ENCODE measurements at places on chromosomes 12 and 14.

- no peak for DNase-seq
Observed at GRCh38 chr12:107404981-107405380, 280.6 kb upstream of the PWP1 start.

GRCh38 chr12:128930606-128931005, 77.3 kb downstream of the GLT1D1 start:
- no peak for DNase-seq

DNA sequence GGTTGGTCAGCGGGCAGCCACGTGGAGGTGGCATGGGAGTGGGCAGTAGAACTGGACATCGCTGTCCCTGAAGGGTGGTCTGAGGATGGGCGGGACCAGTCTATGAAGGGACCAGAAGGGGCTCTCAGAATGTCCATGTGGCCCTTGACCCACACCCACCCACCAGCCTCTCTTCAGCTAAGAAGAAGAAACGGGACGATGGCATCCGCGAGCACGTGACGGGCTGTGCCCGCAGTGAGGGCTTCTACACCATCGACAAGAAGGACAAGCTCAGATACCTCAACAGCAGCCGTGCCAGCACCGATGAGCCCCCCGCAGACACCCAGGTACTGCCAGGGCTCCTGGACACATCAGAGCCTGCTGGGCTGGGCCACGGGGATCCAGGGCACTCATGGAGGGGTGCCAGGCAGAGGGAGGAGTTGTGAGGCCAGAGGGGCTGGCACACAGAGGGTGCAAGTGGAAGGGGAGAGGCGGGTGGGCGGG, 21.3 kb downstream of the SETD1B start:
- DNase-seq = no peak

GRCh38 chr12:110304061-110304551, 23.1 kb downstream of the ATP2A2 start:
- DNase-seq = no peak

DNA sequence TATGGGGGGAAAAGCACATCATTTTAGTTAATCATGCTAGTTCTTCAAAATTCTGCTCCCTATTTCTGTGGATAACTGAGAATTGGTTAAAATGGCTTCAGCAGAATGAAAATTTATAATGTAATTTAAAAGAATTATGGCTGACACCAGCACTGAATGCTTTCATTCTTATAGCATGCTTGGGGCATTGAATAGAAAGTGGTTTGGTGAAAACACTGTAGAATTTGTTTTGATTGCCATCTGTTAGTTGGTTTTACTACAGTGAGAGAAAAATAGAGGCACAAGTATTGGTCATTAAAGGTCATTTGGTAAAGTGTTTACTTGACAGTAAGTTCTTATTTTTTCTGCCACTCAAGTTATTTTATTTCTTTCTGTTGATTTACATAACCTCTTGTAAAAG, 70.8 kb downstream of the PRORP start:
- no peak for DNase-seq

DNA sequence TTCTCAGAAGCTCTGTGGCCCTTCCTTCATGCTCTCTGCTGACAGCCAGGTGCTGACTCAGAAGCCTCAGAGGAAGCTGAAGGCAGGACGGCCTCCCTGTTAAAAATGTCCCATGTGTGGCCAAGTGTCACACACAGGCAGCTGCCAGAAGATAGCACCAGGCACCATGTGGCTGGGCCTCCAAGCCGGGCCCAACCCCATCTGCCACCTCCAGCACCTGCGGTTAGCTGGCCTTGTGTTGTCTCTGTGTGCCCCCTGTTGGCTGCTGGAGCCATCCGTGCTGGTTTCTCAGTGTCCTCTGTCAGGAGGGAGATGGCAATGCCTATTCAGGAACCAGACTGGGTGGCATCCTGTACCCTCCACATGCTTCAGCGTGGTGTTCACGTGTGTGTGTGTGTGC, 63.2 kb downstream of the TSPAN11 start:
- no peak for DNase-seq

DNA sequence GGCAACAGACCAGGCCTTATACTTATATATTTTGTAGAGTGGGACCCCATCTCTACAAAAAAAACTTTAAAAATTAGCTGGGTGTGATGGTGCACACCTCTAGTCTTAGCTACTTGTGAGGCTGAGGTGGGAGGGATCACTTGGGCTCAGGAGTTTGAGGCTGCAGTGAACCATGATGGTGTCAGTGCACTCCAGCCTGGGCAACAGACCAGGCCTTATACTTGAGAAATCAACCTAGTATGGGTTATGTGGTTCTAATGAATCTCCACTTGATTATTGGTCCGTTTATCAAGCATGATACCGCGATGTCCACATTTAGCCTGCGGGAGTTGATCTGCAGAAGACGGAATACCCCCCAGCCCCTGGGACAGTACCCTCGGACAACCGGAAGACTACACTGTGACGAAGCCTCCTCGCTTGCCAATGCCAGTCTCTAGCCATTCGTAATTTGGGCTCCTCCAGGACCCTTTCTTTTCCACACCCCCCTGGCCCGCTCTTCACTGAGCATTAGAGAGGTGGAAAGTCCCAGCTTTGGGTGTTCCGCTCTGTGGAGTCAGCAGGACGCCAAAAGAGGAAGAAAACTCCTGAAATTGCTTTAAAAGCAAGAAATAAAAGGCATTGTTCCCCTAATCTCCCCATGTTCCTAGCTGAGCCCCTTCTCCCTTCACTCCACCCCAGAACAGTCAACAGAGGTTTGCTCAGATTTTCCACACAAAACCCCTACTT, 19.4 kb downstream of the LTBP2 start:
- no peak for DNase-seq

- no peak for DNase-seq
Observed at GRCh38 chr12:75812271-75813018, 219.1 kb downstream of the PHLDA1 start.

DNA sequence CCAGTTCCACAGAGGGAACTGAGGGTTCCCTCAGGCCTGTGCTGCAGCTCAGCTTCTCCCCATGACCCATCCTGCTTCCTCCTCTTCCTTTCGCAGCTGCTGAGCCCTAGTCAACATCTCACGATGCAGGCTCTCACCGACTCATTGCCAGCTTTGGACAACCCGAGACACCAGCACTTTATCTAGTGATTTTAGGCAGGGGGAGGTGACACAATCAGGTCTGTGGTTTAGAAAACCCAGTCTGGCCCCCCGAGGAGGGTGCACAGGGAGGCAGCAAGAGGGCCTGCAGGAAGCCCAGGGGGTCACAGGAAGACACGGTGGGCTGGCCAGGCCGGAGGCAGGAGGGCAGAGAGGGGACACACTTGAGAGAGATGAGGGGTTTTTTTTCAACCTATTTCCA, 35.4 kb downstream of the DIO3 start:
- no peak for DNase-seq
